ENCODE measurements at places on chromosomes 2 and 18.

GRCh38 chr2:21467910-21468309 lies 344.1 kb downstream of the TDRD15 start:
- DNase-seq: no peak

DNA sequence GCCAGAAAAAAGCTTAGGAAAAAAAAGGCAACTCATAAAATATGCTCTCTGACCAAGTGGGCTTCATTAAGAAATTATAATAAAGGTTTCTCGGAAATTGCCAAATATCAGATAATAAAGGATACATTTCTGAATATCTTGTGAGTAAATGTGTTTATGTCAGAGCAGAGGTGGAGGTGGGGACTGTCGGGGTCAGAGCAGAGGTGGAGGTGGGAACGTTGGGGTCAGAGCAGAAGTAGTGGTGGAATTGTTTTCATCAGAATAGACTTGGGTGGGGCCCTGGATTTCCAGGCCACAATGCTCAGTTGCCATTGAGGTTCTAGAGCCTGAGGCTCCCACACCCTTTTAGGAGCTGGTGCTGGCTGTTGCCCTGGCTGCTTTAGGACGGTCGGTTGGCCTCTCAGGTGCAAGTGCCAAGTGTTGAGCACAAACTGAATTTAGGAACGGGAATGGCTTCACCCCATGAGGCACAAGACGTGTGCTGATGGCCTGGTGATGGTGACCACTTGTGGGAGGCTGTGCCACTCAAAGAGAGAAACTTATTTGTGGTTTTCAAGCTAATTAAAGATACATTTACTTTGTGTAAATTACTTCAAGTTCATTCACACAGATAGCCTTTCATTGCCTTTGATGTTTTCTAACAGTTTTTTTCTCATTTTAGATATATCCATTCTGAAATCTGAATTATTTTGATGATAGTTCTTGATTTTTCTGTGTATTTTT lies 131.5 kb downstream of the ATP9B start:
- no peak for DNase-seq

DNA sequence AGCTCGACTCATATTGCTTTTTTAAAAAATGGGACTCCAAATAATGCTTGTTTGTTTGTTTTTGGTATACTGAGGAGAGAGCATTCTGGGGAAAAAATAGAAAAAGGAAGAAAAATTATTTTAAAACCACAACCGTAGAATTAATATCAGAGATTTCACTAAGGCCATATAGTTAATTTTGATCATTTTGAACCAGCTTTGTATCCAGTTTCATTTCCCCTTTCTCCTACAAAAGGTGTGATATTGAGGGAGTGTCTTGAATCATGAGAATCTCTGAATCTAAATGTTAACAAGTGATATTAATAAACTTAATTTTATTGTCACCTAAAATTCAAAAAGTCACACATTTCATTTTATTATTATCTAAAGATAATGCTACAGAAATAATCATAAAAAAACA lies 198.5 kb upstream of the GALNT5 start:
- no peak for DNase-seq

- DNase-seq: peak; percentile 61
These were observed 45.6 kb downstream of the MEX3C start for GRCh38 chr18:51151568-51152511.

DNA sequence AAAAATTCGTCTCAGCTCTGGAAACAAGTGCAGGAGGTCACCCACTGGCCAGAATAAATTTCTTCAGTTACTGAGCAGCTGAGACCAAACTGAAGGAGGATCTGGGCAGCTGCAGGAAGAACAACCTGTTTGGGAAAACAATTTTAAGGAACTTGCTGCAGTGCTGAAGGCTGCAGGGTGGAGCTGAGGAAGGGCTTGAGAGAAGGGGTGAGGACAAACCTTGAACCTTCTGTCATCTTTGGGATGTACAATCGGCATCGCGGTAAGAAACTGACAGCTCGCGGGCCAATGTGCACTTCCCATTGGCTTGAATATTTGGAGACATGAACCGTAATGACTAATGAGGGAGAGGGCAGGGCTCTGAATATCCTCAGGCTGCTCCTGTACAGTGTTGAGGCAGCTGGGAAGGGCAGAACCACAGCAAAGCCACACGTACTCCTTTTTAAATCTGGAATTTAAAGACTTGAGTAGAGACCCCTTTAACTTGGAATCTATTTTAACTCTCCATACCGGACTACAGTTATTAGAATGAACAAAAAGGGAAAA lies 90.3 kb downstream of the TACR1 start:
- DNase-seq: no peak

DNA sequence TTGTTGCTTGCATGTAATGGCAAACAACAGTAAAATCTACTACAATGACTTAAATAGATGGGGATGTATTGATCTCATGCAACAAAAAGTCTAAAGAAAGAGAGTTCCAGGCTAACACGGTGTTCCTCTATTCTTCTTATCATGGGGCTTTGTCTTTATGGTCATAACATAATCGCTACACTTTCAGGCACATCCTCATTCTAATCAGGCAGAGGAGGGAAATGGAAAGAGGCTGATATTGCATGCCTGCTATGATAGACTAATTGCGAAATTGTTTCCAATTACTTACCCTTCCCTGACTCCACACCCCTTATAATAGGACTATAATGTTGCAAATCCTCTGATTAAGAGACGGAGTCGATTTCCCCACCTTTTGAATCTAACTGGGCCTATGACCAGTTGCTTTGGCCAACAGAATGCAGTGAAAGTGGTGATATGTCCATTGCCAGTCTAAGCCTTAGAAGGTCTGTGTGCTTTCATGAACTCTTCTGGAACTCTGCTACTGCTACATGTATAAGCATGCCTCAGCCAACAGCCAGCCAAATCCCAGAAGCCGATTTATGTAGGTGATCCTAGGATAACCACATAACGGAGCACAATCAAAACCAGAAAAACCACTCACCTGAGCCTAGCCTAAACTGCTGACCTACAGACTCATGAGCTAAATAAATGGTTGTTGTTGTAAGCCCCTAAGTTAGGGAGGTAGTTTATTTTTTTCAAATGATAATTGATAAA lies 180.3 kb upstream of the TACR1 start:
- no peak for DNase-seq

DNA sequence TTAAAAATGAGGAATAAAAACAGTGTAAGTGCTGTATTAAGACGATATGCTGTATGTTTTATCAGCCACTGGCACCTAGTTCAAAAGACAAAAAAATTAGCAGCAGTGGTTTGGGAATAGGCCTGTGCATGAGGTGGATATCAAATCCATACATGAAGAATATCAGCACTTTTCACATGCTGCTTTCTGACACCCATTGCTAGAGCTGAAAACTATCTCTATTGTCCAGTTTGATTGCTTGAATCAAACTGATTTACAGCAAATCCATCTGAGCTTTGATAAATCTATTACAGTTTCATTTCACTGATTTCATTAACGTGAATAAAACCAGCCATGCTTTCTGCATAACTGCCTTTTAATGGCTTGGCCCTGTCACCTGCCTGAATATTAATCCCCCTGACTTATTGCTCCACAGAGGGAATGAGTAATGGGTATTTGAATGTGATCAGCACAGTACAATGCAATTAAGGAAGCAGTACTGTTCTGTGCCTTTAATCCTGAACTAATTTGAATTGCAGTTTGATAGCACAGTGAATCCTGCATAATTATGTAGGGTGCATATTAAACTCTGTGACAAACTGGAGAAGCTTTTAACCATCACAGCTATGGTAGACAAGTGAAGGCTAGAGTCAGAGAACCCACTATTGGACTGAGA lies 154.0 kb downstream of the GPD2 start:
- DNase-seq: no peak

- no peak for DNase-seq
These were observed 39.8 kb upstream of the PXDN start for GRCh38 chr2:1784087-1784486.

DNA sequence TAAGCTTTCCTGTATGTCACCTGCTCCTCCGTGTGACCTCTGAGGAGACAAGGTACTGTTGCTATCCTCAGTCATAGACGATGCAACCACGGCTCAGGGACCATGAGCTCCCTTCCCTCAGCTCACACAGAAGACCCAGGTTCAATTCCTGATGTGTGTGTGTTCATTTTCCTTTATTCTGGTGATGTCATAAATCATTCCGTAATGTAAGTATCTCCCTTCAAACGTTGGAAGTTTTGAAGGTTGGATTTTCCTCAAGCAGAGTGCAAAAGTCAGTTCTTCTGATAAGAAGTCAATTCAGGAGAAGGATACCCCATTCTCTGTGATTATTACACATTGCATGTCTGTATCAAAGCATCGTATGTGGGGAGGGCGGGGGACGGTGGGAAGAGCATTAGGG lies 118.9 kb upstream of the FAM136A start:
- no peak for DNase-seq

DNA sequence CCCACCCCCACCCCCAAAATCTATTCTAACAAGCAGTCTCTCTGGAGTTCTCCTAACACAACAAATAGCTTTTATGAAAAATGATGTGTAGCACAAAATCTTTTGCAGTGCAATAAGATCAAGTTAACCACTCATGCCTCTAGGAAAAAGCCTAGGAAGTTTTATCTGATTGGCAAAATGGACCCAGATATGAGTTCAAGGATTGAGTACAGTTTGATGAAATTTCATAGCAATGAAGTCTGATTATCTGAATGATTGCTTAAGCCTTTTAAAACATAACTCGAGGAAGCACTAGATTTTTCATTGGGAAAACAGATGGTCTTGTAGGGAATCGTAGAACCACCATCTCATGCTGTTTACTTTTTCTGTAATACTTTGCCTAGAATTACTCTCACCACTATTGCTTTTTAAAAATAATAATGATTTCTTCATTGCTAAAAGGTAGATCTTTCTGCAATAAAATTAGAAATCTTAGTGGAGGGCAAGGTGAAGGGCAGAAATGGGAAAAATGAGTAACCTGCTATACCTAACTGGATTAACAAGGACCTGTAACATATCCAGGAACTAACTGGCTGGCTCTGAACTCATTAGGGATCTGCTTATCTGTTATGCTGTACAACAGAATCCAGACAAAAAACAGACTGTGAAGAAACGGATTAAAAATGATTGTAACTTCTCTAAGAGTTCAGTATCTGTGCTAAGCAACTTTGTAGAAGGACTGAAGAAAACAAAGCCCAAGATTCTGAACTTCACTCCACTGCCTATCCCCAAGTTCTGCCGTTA lies 73.7 kb upstream of the ETAA1 start:
- no peak for DNase-seq

- DNase-seq: no peak
These were observed 51.5 kb downstream of the KLHL29 start for GRCh38 chr2:23436346-23437098.

DNA sequence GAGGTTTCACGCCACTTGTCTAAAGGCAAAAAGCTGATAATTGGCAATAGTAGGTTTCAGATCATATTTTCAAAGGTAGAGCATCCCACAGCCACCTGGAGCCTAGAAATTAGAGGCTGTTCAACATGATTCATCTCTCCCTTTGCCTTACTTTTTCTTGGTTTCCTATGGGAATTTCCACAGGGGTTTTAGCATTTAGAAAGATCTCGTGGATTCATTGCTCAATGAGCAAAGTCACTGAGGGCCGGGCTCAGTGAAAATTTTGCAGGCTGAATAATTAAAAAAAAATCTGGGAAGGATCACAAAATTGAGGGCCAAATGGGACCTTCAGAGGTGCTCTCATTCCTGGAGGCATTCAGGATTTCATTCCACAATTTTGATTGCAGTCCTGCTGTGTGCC lies 137.1 kb downstream of the VAPA start:
- DNase-seq: no peak

DNA sequence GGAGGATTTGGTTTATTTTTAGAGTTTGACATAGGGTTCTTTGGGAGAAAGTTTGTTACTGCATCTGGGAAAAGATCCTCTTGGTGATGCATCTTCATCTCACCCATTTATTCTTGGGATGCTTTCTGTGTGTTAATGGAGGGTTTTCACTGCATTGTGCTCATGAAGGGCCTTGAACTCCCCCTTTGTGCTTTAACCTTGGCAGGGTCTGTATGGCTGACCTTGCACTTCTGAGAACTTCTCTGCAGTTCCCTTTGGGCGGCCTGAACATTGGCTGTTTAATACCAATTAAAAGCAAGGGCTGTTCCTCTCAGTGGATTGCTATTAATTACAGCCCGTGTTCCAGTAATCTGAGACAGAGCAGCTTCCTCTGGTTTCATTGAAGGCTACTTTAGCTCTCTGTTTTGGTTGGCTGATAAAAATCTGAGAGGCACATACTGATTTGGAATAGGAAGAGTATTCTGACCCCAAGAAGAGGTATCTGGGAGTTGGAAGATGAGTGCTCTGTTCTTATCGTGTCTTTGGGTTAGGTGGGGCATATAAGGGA lies 37.5 kb downstream of the FMNL2 start:
- DNase-seq: no peak

DNA sequence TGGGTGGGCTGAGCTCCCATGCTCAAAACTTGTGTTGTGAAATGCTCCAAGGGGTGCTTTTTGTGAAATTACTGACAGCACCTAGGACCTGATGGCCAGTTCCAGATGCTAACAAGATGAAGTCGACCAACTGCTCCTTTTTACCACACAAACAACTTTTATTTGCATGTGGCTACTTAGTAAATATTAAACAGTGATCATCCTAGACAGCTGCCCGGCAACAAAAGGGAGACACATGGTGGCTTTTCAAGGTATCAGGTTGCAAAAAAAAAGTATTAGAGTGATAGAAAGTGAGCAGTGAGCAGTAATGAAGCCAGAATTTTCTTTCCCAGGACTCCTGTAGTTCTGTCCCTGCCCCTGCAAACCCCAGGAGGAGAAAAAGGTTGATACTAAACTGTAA lies 118.5 kb downstream of the RPIA start:
- no peak for DNase-seq

DNA sequence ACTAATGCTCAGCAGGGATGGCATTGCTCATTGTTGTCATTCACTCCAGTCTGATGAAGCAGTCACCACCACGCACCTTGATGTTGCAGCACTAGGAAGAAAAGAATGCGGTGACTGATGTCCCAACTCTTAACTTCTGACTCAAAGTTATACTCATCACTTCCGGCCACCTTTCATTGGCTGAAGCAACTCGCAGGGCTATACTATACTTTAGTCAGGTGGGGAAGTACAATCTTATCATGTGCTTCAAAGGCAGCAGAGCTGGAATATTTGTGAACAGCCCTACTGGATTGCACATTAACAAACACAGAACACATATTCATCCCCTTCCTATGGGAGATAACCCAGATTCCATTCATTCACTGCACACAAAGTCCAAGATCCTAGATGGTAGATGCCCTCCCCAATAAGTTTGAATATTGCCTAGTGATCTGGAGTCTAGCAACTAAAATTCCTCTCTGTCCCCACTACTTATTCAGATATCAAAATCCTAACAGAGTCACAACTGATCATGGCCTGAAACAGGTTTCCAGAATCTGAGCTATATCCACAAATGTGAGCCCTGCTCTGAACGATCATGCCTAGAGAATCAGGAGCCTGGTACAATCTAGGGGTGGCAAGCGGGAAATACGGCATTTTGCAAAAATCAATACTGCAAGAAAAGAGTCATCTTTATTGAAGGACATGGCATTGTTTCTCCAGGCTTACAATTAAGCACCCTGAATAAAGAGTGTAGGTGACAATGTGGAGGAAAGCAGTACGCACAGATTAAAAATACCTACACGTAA lies 3.4 kb upstream of the SPATS2L start:
- DNase-seq: no peak

GRCh38 chr18:62788876-62789275 lies 73.5 kb downstream of the PHLPP1 start:
- DNase-seq: peak; percentile 27

- no peak for DNase-seq
These were observed 100.2 kb upstream of the CSRNP3 start for GRCh38 chr2:165369131-165369897.
